CD8-positive, alpha-beta T cell (primary cell): ENCODE measurements at places on chromosomes 1 and 21. TPM values are rescaled to one million over a fixed set of nuclear protein-coding genes. Genes with fewer than 3 reads are reported as not detected.

DNA sequence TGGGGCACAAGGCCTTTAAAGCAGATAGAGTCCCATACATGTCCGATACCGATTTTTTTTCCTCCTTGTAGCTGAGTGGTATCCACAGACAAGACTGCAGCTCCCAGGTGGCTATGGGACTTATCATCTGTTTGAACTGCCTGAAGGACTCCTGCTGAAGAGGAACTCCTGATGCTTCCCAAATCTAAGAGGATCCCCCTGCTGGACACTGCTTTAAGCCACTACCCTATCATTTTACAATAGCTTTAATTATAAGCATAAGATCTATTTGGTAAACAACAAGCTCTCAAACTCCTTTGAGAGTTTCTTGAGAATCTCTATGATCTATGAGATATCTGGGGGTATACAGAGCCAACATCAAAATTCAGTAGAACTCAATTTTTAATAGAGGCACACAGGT, 11.7 kb downstream of the NDC1 start:
- DNase-seq = no peak

- DNase-seq = no peak
These were observed 268.8 kb downstream of the ST6GALNAC3 start for GRCh38 chr1:76343356-76343755.

- DNase-seq = no peak
These were observed 47.2 kb upstream of the CAPZB start for GRCh38 chr1:19532519-19532918.

KRTAP23-1 gene
- total RNA-seq = not detected

MAP3K21 gene
- 0.92 TPM for total RNA-seq

GRCh38 chr1:173195596-173196088, 11.5 kb downstream of the TNFSF4 start:
- DNase-seq = no peak

LIPI gene
- total RNA-seq = not detected

- no peak for DNase-seq
These were observed 254.4 kb downstream of the FOXD2 start for GRCh38 chr1:47692196-47692595.

GRCh38 chr21:38869196-38869595, 63.5 kb downstream of the ETS2 start:
- DNase-seq = no peak

DNA sequence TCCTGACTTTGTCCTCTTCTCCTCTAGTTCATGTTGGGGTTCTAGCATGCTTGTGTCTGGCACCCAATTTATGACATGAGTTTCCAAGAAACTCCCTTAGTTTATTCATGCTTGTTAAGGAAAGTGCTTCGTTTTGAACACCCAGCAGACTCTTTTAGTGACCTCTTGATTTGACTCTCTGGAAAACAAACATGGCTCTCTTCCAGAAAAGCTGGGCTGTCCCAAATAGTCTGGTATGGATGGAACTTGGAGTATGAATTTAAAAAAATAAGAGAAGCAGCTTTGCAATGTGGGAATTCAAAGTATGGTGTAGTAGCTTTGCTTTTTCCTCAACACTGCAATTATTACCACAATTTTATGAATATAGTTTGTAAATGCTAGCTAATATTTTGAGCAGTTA, 143.4 kb upstream of the C8B start:
- DNase-seq = no peak

DNA sequence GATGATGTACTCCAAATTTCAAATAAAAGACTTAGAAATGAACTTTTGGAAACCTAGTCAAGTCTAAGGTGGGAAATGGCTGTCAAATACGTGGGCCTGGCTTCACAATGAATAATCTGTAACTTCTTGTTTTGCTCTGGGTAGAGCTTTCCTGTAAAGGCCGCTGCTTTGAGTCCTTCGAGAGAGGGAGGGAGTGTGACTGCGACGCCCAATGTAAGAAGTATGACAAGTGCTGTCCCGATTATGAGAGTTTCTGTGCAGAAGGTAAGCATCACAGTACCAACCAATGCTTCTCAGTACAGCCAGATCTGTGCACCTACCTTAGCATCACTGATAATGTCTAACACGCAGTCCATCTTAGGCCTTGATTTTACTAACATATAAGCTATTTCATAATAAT, 73.6 kb downstream of the TPR start:
- DNase-seq = no peak

GRCh38 chr1:156316909-156317308, 17.8 kb upstream of the VHLL start:
- DNase-seq = no peak

DNA sequence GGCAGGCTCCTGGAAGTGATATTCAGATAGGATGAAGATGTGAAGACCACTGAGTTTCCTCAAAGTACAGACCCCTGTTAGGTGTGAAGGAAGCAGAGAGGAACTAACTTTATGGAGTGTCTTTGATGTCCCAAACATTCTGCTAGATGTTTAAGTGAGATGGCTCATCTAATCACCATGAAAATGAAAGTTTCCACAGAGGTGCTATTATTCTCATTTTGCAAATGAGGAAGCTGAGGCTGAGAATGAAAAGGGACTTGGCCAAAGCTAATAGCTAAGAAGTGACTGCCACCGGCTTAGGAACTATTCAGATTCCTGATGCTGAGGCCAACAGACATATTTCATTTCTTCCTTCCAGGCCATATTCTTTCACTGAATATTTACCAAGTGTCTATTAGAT, 45.9 kb upstream of the WLS start:
- DNase-seq = no peak

GRCh38 chr21:45073301-45074047, 906 bp upstream of the ADARB1 start:
- no peak for DNase-seq
